ENCODE measurements at places on chromosomes 3 and 15.

DNA sequence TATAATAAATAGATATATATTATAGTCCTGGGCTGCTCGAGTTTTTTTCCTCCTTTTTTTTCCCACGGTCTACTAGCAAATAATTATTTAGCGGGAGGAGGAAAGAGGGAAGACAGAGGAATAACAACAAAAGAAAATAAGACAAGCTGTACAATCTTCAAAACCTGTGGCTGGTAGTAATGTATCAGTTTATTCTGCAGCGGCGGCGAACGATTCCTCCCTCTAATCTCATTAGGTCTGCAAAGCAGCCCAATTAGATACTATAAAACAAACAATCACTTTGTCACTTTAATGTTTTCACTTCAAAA lies 390 bp upstream of the TLE3 start:
- no peak for DNase-seq

DNA sequence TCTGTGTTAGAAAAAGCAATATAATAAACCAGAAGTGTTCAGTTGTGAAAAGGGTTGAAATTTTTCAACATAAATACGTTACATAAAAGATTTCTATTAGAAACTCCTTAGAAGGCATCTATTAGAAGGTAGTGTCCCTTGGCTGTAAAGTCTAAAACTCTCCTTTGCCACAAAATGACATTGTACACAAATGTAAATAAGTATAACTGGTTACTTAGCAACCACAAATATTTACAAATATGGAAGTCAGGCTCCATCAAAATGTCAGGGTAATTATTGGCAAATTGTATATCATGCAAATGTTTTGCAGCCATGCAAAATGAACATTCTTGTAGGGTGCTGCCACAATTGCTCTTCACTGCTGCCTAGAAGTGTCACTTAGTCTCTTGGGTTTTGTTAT lies 419.1 kb upstream of the CDIN1 start:
- no peak for DNase-seq

- DNase-seq: no peak
These were observed 78.8 kb downstream of the ATP2B2 start for GRCh38 chr3:10426346-10427220.

- no peak for DNase-seq
These were observed 248.6 kb downstream of the OPA1 start for GRCh38 chr3:193841581-193841980.

DNA sequence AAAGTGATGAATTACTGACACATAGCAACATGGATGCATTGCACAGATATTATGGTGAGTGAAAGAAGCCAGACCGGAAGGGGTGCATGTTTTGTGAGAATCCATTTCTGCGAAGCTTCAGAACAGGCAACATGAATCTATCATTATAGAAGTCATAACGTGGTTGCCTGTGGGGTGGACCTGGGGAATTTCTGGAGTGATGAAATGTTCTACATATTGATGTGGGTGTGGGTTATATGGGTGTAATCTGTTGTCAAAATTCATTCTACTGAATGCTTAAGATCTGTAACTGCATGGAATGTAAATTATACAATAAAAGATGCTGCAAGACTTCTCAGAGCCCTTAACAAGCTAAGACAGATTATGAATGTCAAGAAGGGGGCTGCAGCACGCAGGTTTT lies 25.2 kb upstream of the TSPAN3 start:
- no peak for DNase-seq

- DNase-seq: no peak
These were observed 48.4 kb upstream of the CCDC80 start for GRCh38 chr3:112689385-112689784.

DNA sequence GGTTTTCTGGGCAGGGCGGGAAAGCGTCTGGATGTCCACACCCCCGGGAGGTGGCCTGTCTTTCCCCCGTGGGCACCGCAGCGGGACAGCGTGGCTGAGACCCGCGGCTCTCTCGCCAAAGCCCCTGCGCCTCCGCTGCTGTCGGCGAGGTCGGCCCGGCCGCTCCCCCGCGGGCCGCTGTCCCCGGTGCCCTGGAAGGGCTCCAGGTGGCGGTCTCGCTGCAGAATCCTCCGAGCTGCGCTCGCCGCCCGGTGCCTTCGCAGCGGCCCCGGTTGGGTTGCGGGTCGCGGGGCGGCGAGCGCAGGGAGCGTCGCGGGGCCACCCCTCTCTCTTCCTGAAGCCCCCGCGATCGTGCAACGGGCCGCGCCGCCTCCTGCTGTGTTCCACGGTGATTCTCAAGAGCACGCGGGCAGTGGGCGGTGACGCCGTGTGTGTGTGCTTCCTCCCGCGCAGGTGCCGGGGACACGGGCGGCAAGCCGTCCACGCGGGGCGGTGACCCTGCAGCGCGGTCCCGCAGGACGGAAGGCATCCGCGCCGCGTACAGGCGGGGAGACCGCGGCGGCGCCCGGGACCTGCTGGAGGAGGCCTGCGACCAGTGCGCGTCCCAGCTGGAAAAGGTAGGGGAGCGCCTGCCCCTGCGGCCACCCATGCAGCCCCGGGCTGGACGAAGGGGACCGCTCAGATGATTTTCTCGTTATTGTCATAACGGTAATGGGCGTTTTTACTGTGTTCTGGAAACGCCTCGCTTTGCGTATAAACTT lies 54.4 kb downstream of the LRRK1 start:
- no peak for DNase-seq

DNA sequence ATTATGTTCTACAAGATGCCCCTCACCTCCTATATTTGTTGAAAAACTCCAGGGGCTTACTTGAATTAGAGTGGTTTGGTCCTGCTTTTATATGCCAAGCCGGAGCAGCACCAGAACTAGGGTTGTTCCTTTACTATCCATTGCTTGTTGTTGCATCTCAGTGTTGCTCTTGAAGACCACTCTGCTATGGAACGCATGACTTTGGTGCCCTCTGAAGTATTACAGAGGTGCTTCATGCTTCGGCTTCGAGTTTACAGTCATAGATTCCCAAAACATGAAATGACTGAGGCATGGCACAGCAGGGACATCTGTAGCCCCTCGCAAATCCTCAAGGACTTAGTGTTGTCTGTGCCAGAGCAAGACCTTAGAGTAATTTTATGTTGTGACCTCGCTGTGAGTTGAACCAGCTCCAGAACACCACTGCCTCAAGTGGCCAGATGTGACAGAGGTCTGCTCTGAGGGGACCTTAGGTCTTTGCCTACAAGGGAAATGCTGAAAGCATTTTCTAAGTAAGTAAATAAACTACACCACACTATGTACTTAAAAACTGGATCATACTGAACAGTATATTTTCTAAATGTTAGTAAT lies 67.2 kb upstream of the SIAH2 start:
- DNase-seq: no peak

- DNase-seq: peak; percentile 17
These were observed 300.0 kb upstream of the TPM1 start for GRCh38 chr15:62742409-62743171.

- DNase-seq: no peak
These were observed 29.1 kb upstream of the ELP6 start for GRCh38 chr3:47542471-47543173.
